GM23248 (cell line): ENCODE measurements at places on chromosomes 3 and 15. TPM values are rescaled to one million over a fixed set of nuclear protein-coding genes. Genes with fewer than 3 reads are reported as not detected.

- no peaks in the 10 kb centered on the region for H3K4me1 ChIP-seq
- DNase-seq = no peak
- no peak overlapping the region for H3K27ac ChIP-seq
- no peaks in the 10 kb centered on the region for H3K36me3 ChIP-seq
- no peaks in the 10 kb centered on the region for H3K27me3 ChIP-seq
Measured at GRCh38 chr3:22691407-22691806, 511.7 kb upstream of the UBE2E2 start.

- no peaks in the 10 kb centered on the region for H3K27me3 ChIP-seq
- H3K4me1 ChIP-seq = no peaks in the 10 kb centered on the region
- no peaks in the 10 kb centered on the region for H3K36me3 ChIP-seq
- H3K27ac ChIP-seq = no peak overlapping the region
- no peak overlapping the region for H3K4me3 ChIP-seq
Measured at GRCh38 chr15:91400481-91400880, 300.4 kb downstream of the SV2B start.

DNA sequence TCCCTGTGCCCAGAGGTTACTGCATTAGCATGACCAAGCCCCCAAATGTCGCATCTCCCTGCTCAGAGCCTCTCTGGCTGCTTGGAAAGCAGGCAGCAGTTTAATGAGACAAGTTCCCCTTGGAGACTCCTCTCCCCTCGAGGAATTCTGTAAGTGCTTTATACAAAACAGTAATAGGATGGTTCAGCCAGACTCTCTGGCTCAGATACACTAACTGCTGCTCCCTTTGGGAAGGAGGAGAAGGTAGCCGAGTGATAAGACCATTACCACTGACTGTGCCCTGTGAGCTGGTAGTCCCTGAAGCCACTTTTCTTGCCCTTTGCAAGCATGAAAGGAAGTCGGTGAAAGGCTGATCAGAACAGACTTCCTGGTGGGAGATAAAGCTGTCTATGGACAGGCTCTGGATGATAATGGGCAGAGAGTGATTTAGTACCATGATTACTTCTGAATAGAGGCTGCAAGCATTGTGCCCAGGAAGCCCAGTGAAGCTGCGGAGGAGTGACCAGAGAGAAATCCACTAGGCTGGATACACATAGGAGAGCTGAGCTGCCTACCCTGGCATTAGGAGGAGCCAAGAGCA lies 100.8 kb downstream of the SEMA6D start:
- H3K27ac ChIP-seq = no peak overlapping the region
- H3K4me3 ChIP-seq = no peak overlapping the region
- H3K36me3 ChIP-seq = no peaks in the 10 kb centered on the region
- H3K4me1 ChIP-seq = no peaks in the 10 kb centered on the region
- DNase-seq = no peak
- H3K27me3 ChIP-seq = no peaks in the 10 kb centered on the region; the same call in 1 of the 2 replicates

- no peak overlapping the region for H3K27ac ChIP-seq
- H3K36me3 ChIP-seq = no peaks in the 10 kb centered on the region
- peaks cover 31% of the 10 kb centered on the region for H3K4me1 ChIP-seq
- H3K4me3 ChIP-seq = no peak overlapping the region
- no peak for DNase-seq
- H3K27me3 ChIP-seq = no peaks in the 10 kb centered on the region
Measured at GRCh38 chr15:38872732-38873131, 308.1 kb upstream of the RASGRP1 start.

DNA sequence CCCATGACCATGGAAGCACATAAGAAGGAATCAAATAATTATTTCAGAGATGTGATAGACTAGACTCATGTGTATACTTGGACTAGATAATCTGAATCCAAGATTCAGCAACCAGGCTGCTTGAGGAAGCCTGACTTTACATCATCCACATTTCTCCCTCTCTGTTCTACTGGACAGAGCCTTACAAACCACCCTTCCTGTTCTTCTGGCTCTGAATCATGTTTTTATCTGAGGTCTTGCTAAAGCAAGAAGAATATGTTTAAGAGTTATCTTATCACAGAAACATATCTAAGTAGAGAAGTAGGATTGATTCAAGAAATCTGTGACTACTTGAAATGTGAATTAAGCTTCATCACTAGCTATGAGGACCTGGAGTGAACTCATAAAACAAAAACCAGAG lies 71.1 kb upstream of the SLC24A5 start:
- H3K27ac ChIP-seq = no peak overlapping the region
- no peaks in the 10 kb centered on the region for H3K4me1 ChIP-seq
- DNase-seq = no peak
- no peaks in the 10 kb centered on the region for H3K27me3 ChIP-seq
- no peaks in the 10 kb centered on the region for H3K36me3 ChIP-seq

- no peaks in the 10 kb centered on the region for H3K4me1 ChIP-seq
- peaks cover 85% of the 10 kb centered on the region for H3K27me3 ChIP-seq
- H3K27ac ChIP-seq = no peak overlapping the region
- DNase-seq = no peak
- H3K4me3 ChIP-seq = no peak overlapping the region
- no peaks in the 10 kb centered on the region for H3K36me3 ChIP-seq
Measured at GRCh38 chr15:69145694-69146492, 14.5 kb upstream of the GLCE start.

GRCh38 chr3:58623478-58623877 lies 43.1 kb downstream of the FAM3D start:
- no peak overlapping the region for H3K4me3 ChIP-seq
- H3K36me3 ChIP-seq = no peaks in the 10 kb centered on the region
- no peak overlapping the region for H3K27ac ChIP-seq

- no peaks in the 10 kb centered on the region for H3K27me3 ChIP-seq
- no peak overlapping the region for H3K27ac ChIP-seq
- no peak for DNase-seq
- H3K36me3 ChIP-seq = no peaks in the 10 kb centered on the region
- no peak overlapping the region for H3K4me3 ChIP-seq
Measured at GRCh38 chr3:180530276-180530675, 71.7 kb upstream of the TTC14 start.

DNA sequence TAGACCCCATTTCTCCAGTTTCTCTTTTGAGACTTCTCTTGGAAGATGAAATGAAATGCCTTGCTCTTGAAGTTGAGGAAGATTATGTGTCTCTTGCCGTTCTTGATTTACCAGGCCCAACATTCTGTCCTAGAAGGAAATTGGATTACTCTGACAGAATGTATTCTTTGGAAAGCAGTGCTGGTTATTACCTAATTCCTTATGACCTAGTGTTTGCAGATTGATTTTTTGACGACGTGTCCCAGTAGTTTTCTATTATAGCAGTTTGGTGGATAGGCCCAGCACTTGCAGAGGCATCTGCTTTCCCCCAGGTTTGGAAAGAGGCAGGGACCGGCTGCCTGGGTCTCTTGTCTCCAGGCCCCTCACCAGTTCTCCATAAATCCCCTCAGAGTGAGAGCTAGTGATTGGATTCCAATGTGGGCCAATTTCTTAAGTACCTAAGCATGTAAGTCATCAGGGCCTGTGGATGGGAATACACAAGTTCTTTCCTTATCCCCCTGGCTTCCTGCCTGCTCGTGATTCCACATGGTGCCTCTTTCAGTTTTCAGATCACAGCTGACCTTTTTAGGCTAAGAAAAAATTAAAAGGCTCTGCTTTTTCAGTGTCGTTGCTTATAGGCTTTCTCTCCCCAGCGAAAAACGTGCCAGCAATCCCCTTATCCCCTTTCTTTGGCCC lies 50.2 kb downstream of the EPHB3 start:
- no peak overlapping the region for H3K27ac ChIP-seq
- H3K27me3 ChIP-seq = peaks cover 8% of the 10 kb centered on the region; the same call in 1 of the 2 replicates
- no peaks in the 10 kb centered on the region for H3K36me3 ChIP-seq

Gene CASR
- total RNA-seq = not detected in 2 replicates

Gene FGF7
- 331 and 351 TPM in 2 replicates for total RNA-seq

Gene CHRFAM7A
- total RNA-seq = not detected in 2 replicates

Gene SLC24A5
- not detected in 2 replicates for total RNA-seq

Gene ACP3
- total RNA-seq = 0.51 and 1.6 TPM in 2 replicates
